ENCODE measurements at places on chromosomes 5 and 9.
A peak's percentile ranks its signal among the peaks of the same experiment; 100 is the strongest.

DNA sequence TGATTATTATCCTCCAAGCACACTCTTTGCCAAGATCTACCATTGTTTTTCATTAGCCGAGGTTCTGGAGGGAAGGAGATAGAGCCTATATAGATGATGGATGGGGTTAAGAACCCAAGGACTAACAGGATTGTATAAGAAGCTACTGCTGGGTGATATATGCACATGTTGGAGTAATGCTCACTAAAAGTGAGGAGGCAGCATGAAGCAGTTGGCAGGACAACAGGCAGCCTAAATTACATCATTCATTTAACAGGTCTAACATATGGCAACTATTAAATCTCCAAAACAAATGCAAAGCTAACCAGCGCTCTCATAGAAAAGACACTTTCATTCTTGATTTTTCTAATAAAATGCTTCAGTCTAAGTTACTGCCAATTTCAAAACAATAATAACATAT lies 293.2 kb downstream of the EPB41L4A start:
- peak; percentile 78 for DNase-seq

DNA sequence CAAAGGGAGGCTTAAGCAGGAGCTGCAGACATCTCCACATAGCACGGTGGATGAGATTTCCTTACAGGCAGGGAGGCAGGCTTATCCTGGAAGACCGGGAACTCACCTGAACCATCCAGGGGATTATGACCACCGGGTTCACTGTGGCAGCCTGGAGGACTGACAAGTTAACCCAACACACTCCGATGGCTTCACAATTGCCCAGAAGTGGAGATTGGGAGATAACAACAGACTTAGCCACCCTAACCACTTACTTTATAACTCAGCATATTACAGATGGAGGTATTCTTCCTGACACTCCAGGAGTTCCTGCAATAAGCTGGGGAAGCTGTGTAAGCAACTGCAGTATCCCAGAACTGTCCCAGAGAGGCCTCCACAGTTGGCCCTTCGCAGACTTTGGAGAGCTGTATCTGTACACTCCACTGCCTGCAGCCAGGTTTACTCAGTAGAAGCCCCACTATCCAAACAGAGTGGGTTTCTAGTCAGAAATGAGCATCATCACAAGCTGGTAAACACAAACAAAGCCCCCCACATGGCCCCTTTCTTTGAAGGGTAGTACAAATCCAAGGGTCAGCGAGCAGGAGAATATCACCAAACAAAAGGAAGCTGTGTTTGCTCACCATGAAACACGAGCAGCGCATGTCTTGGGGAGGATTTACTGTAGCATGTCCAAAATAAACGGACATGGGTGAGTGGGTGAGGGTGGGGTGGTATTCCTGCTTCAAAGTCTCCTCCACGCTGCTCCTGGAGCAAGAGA lies 462.2 kb downstream of the RASEF start:
- no peak for DNase-seq

- DNase-seq = no peak
Measured at GRCh38 chr5:2660315-2660714, 91.2 kb downstream of the IRX2 start.

- no peak for DNase-seq
Measured at GRCh38 chr9:78707080-78707479, 410.2 kb downstream of the PSAT1 start.

GRCh38 chr9:130824643-130825350 lies 10.3 kb upstream of the ABL1 start:
- peak; percentile 54 for DNase-seq

All from AG10803 (cell line).